ENCODE measurements at places on chromosomes 2 and 18.

- DNase-seq, result no peak
These were observed 114.3 kb upstream of the PPP1CB start for GRCh38 chr2:28637066-28638047.

DNA sequence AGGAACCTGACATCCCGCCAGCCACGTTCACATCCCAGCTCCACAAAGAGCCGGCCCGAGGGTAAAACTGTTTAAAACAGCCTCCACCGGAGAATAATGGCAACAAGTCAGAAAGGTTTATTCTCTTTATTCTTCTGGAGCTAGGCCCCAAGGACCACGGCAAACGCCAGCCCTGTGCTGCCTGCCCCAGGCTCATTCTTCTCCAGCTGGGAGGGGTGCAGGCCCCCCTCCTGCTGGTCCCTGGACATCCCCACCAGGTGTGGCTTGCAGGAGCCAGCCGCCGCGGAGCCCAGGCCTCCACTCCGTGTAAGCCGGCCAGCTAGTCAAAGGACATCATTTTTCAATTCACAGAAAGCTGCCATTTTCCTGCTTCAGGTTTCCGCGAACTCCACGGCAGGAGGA, 65.8 kb upstream of the SALL3 start:
- no peak for DNase-seq

DNA sequence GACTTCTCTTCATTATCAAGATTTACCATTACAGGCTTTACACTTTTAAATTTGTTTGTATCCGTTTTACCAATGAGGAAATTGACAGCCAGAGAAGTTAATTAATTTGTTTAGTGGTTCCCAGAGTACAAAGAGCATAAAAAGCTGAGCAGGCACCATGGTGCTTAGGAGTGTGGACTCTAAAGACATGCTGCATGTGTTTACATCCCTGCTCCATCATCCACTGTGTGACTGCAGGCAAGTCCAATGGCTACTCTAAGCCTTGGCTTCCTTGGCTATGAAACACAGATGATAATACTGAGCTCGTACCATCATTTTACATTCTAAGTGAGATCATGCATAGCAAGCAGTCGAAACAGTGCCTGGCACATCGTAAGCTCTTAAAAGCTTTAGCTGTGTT, 108.0 kb upstream of the SLC35G4 start:
- DNase-seq, result no peak

GRCh38 chr18:52844323-52844722, 504.3 kb downstream of the DCC start:
- no peak for DNase-seq

GRCh38 chr2:229032608-229033234, 238.4 kb downstream of the PID1 start:
- DNase-seq, result peak; percentile 4

- no peak for DNase-seq
These were observed 1.2 kb downstream of the MXD1 start for GRCh38 chr2:69916106-69916505.

- DNase-seq, result no peak
These were observed 471.8 kb upstream of the NRP2 start for GRCh38 chr2:205210494-205210893.

DNA sequence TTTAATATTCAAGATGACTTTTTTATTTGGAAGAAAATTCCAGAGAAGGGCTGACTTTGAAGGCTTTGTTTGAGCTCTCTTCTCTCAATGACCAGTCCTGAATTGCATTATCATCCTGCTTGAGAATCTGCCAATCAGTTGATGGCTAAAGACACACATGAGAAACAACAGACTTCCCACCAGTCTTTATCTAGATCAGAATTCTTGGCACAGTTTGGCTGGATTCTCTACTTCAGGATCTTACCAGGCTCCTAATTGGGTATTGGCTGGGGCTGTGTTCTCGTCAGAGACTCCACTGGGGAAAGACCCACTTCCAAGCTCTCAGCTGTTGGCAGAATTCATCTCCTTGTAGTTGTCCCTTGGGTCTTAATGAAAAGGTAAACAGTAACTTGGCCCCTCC, 86.0 kb downstream of the WDSUB1 start:
- DNase-seq, result no peak

DNA sequence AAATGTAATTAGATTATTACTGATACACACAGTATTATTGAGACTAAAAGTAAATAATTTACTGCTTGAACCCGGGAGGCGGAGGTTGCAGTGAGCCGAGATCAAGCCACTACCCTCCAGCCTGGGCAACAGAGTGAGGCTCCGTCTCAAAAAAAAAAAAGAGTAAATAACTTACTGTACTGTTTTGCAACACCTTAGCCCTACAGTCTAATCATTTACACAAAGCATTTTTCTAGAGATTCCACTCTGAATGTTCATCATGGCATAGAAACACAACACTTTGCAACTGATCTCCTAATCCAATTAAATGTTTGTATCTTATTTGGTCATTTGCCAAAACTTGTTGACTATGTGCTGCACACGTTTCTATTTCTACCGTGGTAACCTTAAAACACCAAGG, 23.4 kb upstream of the RMP24 start:
- DNase-seq, result no peak

DNA sequence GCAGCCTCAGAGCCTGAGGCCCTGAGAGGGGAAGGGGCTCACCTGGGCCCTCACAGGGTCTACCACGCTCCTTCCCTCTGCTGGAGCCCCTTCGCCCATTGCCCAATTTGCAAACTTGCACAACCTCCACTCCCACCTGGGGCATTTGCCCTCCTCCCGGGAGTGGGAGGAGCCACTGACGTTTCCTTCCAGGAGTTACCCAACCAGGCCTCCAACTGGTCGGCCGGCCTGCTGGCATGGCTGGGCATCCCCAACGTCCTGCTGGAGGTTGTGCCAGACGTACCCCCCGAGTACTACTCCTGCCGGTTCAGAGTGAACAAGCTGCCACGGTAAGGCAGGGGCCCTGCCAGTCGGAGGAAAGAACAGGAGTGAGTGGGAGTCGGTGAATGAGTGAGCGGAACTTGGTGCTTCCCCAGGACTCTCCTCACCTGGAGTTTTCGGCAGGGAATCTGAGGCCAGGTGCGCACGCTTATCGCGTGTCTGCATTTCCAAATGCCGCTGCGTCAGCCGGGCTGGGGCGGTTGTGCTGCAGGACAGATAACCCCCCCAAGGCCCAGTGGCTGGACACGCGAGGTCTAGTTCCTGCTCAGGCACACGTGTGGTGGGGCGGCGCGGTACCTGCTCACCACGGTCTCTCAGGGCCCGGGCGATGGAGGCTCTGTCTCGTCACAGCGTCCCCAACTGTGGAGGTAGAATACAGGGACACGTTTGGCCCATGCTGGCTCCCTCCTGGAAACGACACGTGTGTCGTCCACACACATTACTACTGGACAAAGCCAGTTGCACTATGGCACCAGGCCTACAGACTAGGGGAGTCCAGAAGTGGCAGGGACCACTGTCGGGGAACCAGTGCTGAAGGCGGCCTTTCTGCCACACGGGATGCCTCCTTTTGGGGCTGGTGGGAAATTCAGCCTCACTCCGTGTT, 11.7 kb downstream of the ANO7 start:
- DNase-seq, result no peak

DNA sequence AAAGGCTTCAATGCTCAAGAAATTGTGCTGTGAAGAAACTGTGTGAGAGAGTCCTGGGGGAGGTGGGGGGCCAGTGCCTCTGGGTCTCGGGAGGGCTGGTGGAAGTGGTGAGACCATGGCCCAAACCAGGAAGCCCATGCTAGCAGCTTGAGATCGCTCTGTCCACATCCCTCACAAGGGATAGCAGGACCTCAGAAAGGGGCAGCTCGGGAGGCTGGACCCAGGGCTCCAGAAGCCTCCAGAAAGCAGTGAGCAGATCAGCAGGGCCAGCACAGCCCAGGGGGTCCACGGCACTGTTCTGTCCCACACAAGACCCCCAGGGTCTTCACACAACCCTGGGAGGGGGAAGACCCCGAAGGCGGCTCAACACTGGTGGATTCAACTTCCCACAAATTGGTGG, 24.1 kb downstream of the ST8SIA5 start:
- no peak for DNase-seq

DNA sequence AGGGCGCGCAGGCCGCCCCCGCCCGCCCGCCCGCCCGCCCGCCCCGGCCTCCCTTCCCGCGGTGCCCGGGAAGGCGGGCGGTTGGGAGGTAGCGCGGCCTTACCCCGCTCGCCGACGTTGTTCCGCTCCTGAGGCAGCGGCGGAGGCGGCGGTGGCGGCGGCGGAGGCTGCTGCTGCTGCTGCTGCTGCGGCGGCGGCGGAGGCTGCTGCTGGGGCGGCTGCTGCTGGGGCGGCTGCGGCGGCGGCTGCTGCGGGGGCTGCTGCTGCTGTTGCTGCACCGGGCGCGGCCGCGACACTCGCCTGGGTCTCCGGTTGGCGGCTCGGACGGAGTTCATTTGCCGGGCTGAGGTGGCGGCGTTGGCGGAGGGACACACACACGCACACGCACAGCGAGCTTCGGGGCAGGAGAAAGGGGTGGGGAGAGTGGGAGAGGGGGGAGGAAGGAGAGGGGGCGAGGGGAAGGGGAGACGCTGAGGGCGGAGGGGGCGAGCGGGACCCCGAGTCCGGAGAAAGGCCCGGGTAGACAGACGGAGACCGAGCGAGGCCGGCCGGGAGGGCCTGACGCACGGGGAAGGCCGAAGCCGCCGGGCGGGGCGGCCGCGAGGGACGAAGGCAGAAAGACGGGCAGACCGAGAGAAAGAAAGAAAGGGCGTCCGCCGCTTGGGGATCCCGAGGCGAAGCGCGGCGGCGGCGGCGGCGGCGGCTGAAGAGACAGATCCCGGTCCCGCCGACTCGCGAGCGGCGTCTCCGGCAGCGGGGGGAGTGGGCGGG, 727 bp downstream of the FBXO11 start:
- peak; percentile 41 for DNase-seq

DNA sequence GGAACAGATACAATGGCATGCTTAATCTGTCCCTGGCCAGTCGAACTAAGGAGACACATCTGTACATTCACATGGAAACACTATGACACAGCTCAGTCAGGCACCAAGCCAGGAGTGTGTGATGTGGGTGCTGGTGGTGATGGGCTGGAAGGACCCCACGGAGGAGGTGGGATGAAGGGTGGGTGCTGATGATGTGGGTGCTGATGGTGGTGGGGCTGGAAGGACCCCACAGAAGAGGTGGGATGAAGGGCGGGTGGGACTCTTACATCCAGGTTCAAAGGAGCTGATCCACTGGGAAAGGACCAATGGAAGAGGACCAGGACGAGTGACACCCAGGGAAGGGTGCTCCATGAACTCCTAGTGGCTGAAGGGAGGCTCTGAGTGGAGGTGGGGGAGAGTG, 34.8 kb upstream of the ACAA2 start:
- DNase-seq, result no peak

- DNase-seq, result no peak
These were observed 33.4 kb upstream of the ITGA6 start for GRCh38 chr2:172394002-172394401.

DNA sequence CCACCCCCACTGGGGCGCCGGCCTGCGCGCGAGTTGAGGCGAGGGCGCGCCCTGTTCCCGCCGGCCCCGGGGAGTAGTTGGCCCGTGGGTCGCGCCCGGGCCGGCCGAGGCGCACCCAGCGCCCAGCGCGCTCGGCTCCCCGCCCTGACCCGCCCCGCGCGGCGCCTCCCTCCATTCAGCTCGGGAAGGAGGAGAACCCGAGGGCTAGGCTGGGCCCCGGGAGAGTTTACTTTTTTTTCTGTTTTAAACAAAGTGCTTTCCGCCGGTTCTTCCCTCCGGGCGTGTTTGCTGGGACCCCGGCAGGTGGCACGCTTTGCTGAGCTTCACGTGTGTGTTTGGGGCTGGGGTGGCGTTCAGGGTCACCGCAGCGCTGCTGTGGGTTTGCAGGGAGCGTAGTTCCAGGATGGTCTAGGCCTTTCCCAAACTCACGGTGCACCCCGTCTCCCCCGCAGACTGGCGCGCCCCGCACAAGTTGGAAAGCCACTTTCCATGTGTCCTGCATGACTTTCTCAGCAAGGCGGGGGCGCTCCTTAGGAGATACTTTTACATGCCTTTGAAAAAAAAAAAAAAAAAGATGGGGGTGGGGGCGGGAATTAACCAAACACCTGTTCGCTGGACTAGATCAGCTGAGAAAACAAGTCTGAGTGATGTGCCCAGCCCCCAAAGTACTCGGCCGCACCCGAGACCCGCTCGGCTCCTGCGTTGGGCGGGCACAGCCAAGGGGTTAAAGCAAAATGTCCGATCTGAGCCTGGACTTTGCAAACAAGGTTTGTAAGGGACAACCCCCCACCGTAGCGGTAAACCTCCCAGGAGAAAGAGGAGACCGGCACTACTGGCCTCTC, 825 bp downstream of the ITGA6 start:
- peak; percentile 44 for DNase-seq

DNA sequence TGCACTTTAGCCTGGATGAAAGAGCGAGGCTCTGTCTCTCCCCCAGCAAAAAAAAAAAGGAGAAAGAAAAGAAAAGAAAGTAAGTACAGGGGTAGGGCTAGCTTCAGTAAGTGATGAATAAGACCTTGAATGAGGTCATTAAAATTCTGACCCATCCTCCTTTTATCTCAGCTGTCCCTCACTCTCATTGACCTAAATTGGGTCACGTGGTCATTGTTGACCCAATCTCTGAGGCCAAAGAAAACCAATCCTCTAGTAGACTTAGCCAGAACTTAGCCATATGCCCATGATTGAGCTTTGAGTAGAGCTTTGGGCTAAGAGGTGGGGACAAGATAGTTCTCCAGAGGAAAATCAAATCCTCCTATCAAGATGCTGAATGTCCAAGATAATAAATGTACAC, 149.3 kb downstream of the PDE11A start:
- DNase-seq, result no peak

DNA sequence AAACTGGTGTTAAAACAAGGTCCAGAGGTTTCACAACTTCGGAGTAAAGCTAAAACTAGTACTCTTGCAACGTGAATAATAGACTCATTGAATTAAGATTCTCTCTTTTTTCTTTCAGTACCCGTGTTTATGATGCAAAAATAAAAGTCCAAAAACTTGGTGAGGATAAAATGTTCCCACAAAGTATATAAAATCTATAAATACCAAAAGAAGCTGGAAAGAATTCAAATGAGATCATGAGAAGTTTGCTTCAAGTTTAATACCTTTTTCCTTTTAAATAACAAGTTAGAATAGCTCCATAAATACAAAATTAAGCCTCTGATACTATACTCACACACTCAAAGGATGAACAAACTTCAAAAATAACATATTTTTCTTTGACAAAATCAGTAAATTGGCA, 34.0 kb downstream of the METTL4 start:
- no peak for DNase-seq

- peak; percentile 73 for DNase-seq
These were observed 12.9 kb upstream of the NABP1 start for GRCh38 chr2:191664823-191665677.

DNA sequence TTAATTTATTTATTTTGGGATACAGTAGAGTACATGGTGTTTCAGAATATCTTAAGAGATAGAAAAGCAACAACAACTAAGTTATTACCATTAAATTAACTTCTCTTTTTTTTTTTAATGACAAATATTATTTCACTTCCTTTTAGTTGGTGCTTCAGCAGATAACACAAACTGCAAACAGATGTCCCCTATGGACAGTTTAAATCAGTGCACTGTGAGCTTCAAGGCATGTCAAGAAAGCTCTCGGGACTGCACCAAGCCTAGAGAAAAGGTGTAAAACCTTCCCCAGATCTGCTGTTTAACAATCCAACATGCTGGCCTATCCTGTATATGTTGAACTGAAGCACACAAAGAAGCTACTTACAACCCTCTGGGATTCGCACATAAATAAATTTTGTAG, 122.7 kb downstream of the TCF4 start:
- DNase-seq, result no peak
